ENCODE measurements at places on chromosomes 4 and X.

- DNase-seq, result no peak
Observed at GRCh38 chrX:106247162-106247561, 79.1 kb downstream of the PWWP3B start.

DNA sequence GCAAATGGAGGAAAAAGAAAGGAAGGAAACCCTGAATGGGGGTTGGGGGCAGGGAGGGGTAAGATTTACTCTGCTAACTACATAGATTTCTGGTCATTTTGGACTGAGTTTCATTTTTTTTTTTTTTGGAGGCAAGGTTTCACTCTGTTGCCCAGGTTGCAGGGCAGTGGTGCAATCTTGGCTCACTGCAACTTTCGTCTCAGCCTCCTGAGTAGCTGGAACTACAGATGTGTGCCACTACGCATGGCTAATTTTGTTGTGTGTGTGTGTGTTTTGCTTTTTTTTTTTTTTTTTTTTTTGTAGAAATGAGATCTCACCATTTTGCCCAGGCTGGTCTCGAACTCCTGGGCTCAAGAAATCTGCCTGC, 223.5 kb downstream of the APBB2 start:
- no peak for DNase-seq

- no peak for DNase-seq
Observed at GRCh38 chr4:174201871-174202270, 81.6 kb downstream of the FBXO8 start.

DNA sequence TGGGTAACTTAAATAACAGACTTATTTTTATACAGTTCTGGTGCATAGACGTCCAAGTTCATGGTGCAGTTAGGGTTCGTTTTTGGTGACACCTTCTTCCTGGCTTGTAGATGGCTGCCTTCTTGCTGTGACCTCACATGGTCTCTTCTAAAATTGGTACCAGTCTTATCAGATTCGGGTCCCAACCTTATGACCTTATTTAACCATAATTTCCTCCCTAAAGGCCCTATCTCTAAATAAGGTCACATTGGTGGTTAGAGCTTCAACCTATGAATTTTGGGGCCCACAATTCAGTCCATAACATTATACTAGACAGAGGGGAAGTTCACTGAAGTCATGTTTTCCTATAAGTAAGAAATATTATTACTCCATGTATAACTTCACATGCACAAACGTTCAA, 128.0 kb downstream of the CFAP299 start:
- DNase-seq, result no peak

GRCh38 chr4:1318046-1318375, 28.3 kb downstream of the MAEA start:
- no peak for DNase-seq
